Eye (tissue), 1 donor: ENCODE measurements at places on chromosomes 2 and 18.

DNA sequence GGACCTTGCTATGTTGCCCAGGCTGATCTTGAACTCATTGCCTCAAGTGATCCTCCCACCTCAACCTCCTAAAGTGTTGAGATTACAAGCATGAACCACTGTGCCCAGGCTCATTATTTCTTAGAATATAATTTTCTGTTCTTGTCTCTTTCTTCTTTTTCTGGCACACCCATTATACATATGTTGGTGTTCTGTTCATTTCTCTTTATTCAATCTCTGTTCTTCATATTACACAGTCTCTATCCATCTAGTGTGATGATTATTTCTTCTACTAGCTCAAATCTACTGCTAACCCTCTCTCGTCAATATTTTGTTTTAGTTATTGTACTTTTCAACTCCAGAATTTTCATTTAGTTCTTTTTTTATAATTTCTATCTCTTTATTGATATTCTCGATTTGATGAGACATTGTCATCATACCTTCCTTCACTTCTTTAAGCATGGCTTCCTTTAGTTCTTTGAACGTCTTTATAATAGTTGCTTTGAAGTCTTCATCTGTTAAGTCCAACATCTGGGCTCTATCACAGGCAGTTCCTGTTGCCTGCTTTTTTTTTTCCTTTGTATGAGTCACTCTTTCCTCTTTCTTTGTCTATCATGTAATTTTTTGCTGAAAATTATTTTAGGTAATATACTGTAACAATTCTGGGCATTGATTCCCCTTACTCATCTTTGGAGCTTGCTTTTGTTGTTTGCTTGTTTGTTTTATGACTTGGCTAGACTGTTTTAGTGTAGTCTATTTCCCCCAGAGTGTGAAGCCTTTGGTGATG is 196.4 kb upstream of the NABP1 start:
- DNase-seq, result no peak

DNA sequence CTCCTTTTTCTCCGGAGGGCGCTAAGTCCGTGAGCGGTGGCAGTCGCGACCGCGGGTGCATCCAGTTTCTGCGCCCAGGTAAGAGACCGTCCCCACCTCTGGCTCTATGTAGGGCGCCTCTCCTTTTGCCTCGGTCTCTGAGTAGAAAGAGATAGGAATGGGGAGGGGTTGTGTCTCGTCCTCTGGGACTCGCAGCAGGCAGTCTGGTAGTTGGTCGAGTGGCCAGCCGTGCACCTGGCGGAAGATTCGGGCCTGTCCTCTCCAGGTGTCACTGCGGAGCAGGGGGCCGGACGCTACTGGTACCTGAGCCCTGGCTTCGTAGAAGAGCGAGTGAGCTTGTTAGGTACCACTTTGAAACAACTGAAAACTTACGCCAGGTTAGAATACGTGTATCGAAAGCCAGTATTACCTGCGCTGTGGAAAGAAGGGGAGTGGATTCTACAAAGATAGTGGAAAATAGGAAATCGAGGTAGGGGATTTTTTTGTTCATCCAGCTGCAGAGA is 403 bp downstream of the MAP2 start:
- DNase-seq, result no peak

DNA sequence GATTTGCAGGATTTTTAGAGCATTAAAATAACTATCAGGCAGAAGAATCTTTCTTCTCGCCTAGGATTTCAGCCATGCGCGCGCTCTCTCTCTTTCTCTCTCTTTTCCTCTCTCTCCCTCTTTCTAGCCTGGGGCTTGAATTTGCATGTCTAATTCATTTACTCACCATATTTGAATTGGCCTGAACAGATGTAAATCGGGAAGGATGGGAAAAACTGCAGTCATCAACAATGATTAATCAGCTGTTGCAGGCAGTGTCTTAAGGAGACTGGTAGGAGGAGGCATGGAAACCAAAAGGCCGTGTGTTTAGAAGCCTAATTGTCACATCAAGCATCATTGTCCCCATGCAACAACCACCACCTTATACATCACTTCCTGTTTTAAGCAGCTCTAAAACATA is 137.0 kb downstream of the MEIS1 start:
- peak; percentile 79 for DNase-seq

DNA sequence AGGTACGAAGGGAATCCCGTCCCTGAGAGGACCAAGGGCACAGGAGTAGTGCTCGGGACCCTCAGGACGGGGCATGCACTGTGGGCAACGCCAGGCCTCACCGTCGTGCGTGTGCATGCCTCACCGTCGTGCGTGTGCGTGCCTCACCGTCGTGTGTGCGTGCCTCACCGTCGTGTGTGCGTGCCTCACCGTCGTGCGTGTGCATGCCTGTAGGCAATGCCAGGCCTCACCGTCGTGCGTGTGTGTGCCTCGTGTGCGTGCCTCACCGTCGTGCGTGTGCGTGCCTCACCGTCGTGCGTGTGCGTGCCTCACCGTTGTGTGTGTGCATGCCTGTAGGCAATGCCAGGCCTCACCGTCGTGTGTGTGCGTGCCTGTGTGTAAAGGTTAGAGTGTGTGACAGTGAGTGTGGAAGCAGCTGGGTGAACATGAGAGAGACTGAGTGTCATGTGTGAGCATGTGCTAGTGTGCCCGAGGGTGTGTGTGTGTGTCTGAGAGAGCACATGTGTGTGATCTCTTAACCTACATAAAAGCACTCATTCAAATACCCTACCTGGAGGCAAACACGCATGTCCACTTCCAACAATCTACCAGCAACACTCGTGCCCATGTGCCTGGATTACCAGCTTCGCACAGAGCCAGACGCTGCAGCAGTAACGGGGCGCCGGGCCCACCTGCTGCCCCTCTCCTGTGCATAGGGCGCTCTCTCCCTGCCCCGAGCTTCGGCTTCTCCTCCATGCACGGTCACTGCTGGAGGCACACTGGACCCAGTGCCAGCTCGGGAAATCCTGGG is 36.3 kb downstream of the ZNF516 start:
- DNase-seq, result no peak

- DNase-seq, result no peak
Measured at GRCh38 chr18:6891788-6892187, 162.3 kb downstream of the ARHGAP28 start.

DNA sequence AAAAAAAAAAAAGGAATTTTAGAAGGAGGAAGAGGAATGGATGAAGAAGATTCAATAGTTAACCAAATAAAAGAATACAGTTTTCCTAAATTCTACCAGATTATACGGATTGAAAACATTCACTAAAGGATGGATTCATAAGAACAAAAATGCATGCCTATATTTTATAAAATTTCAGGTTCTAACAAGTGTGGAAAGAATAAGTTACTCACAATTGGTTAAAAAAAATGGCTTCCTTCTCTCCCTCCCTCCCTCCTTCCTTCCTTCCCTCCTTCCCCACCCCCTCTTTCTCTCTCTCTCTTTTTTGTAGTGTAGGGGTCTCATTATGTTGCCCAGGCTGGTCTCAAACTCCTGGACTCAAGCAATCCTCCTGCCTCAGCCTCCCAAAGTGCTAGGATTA is 1.6 kb upstream of the TP53I3 start:
- DNase-seq, result no peak

GRCh38 chr2:36572054-36572718 is 25.8 kb downstream of the FEZ2 start:
- DNase-seq, result no peak

- peak; percentile 79 for DNase-seq
Measured at GRCh38 chr2:134120406-134120732, 133.5 kb upstream of the MGAT5 start.

DNA sequence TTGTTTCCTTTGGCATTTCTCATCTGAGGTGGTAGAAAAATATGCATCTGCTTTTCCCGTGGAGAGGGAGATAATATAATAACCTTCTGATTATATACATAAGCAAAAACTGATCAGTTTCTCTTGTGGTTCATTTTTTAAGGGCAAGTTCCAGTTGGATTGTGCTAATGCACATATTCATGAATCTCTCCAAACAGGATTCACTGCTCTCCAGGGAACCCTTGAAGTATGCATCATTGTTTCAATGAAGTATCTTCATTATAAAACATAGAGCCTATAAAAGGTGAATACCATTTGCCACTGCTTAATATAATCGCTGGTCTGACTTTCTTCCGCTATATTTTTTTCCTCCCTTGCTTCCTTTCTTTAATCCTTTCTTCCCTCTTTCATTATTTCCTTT is 384.7 kb downstream of the FIGN start:
- no peak for DNase-seq

- DNase-seq, result no peak
Measured at GRCh38 chr2:8329660-8330622, 351.9 kb upstream of the ID2 start.

GRCh38 chr18:62625019-62625418 is 90.3 kb upstream of the PHLPP1 start:
- no peak for DNase-seq

GRCh38 chr2:197058777-197059300 is 132.3 kb upstream of the PGAP1 start:
- no peak for DNase-seq

GRCh38 chr2:118813601-118814339 is 33.7 kb downstream of the EN1 start:
- DNase-seq, result no peak

- DNase-seq, result no peak
Measured at GRCh38 chr2:149365931-149366583, 35.7 kb downstream of the LYPD6 start.

DNA sequence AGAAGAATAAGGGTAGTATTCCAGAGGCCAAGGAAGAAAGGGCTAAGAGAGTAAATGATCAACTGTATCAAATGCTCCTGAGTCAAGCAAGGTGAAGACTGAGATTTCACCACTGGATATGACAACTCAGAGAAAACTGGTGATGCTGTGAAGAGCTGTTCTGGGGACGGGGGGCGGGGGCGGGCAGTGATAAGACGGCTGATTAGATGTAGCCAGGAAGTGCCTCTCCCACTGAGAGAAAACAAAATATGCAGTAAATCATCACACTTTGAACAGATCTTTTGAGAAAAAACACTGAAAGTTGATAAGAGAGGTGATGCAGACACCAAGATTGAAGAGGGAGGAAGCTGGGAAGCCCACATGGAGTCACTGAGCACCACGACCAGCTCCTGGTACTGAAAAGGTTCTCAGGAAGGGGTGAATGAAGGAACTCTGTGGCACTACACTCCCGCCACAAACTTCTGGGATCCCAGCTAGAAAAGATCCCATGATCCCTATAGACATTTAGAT is 75.8 kb downstream of the MYO3B start:
- no peak for DNase-seq

DNA sequence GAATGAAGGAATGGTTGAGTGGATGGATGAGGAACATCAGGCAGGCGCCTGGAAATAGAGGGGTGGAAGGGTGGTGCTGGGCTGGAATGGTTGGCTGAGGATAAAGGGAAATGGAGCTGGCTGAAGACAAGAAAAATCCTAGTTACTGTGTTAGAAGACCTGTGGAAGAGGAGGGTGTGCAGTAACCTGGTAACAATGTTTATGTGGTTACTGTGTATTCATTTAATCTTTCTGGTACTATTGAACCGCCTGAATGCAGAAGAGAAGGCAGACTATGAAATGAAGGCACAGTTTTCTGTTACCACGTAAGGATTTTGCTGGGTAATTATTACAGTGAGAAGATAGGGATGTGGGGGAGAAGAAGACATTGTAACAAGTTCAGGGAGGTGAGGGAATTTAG is 110.3 kb upstream of the MGAT5 start:
- DNase-seq, result no peak

DNA sequence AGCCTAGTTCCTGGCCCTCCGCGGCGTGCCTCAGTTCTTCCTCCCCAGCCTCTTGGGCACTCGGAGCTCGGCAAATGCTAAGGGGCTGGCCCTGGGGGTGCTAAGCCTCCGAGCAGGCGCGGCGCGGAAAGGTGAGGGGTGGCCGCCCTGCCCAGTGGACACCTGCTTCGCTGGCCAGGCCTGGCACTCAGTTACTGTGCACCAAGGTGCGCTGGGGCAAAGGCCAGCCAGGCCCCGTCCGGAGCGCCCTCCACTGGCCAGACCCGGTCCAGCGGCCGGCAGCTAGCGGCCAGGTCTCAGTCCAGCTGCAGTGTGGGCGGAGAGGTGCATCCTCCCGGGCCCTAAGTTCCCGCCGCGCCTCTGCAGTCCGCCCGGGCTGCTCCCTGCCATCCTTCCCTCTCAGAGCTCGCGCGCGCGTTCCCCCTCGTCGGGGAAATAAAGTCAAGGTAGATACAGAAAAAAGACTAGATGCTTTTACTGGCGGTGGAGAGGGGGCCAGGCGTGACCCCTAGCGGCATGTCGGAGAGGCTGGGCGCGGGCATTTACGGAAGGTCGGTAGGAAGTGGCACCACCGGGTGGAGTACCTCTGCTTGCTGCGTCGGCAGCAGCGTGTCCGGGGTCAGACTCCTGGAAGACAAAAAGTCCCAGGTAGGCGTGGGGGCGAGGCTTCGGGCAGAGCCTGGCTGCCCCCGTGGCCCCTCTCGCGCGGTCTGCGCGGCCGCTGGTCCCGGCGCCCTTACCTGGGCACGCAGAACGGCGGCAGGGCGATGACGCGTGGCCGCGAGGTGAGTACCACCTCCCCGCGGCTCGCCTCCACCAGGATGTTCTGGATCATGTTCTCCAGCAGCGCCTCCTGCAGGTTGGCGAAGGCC is 9.4 kb upstream of the CRYBA2 start:
- DNase-seq, result peak; percentile 73

DNA sequence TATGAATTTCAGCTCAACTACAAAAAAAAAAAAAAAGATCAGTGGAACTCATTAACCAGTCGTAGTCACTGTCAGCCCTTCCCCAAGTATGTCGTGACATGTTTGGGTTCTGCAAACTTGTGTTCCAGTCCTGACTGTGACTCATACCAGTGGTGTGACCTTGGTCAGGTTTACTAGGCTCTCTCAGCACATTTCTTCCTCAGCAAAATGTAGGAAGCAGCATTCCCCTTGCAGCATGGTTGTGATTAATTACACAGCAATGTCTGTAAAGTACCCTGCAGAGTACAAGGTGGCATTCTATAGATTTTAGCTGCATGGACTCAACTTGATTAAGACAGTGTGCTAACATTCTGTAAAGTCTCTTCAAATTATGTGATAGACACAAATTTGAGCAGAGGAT is 156.9 kb downstream of the LAMA1 start:
- DNase-seq, result no peak

DNA sequence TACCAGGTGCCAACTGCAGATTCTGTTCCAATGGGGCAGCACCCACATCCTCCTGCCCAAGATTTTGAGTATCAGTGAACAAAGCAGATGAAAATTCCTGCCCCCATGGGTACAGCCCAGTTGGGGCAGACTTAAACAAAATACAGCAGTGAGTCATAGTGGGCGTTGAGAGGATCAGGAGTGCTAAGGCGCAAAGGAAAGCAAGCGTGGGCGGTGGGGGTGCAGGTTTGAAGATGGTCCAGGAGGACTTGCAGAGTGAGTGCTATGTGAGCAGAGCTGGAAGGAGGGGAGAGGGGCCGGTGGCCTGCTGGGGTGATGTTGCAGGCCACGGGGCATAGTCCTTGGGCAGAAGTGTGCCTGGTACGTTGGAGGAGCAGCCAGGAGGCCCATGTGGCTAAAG is 24.7 kb downstream of the STEAP3 start:
- DNase-seq, result no peak

GRCh38 chr2:47021301-47022009 is 105.8 kb upstream of the MCFD2 start:
- no peak for DNase-seq

- no peak for DNase-seq
Measured at GRCh38 chr2:216879727-216880508, 20.1 kb upstream of the TNP1 start.
